ENCODE measurements at places on chromosomes 4 and X.

GRCh38 chr4:121913667-121914066 is 38.2 kb downstream of the TRPC3 start:
- DNase-seq, result no peak

GRCh38 chr4:24226023-24226422 is 336.2 kb upstream of the PPARGC1A start:
- no peak for DNase-seq

- DNase-seq, result no peak
These were observed 208.6 kb upstream of the SFRP2 start for GRCh38 chr4:153997516-153997915.

DNA sequence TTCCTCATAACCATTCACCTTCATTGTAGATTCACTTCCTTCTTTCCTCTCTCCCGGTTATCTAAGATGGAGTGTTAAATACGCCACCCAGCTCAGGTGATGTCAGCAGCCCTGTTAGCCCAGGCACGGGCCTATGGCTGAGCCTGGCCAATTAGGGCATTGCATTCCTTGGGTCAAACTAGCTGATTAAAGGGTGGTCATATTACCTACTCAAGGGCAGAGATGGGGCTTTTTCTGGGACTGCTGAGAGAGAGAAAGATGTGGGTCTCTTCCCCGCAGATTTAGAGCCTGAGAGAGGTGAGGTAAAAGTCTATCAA is 39.9 kb upstream of the AFAP1 start:
- DNase-seq, result no peak

DNA sequence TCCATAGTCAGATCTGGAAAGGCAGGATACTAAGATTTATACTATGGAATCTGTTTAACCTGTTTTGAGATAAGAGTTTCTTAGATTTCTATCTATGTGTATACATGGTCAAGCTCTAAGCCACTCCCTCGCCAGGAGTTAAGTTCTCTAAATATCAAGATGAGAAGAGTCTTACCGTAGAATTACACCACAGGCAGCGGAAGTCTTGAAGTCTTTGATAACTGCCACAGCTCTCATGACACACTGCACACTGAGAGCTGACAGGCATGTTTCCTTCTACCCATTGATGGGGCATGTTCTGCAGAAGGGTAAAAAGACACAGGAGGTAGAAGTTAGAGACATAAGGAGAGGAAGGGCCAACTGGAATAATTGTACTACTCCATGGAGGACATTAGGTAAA is 67.7 kb downstream of the DGKK start:
- DNase-seq, result no peak

DNA sequence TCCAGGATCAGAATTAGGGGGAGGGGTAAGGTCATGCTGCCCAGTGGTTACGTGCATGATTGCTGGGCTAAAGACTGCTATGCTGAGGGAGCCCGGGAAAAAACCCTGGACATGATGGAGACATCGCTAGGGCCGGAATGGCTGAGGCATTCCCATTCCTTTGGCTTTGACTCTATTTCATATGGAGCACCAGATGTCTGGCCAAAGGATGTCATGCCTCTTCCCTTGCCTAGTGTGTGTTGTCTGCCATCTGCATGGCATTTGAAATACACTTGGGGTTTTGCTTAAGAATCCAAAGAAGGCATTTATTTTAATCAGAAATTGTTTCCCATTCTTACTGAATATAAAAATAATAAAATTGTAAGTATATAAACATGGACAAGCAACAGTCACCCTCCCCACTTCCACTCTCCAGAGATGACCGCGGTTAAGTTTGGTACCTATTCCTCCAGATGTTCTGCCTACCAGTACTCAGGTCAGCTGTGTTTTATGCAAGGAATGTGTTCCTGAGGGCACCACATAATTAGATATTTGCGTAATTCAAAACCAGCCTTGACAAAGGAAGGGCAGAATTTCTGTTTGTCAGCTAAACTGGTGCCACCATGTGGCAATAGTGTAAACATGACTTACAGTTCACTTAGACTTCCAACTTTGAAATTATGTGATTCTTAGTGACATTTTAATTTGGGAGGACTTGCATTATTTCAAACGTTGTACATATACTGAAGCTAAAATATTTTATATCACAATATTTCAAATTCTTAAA is 105.9 kb downstream of the CT47B1 start:
- DNase-seq, result no peak

DNA sequence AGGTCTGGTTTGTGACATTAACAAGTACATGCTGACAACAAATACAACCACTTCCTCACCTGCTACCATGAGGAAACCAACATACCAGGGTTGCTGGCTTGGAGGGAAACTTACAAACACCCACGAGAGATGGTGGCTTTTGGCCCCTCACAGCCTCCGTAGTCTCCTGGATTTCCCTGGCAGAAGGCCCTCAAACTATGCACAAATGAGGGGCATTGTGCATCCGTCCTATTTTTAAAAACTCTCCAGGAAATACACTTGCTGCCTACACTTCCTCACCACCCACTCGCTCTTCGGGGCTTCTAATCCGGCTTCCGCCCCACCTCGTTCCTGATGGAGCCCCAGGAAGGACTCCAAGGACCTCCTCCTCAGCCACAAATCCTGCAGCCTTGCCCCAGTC is 355.0 kb upstream of the GATB start:
- no peak for DNase-seq

DNA sequence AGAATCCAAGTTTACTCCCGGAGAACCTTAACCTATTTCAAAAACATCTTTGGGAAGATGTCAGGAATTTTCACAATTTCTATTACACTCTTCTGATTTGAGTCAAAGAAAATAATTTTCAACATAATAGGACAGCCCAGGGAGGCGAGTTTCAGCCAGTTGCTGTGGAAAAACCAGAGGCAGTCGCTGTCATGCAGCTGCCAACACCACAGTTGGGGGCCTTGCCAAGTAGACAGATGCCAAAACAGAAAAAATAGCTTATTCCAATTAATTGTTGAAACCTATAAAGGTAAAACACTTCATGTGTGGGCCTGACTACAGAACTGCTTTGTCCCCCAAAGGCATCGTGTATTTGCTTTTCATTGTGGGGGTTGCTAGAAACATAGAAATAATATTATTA is 225.8 kb downstream of the DMD start:
- DNase-seq, result peak; percentile 1

- no peak for DNase-seq
These were observed 36.1 kb downstream of the GRXCR1 start for GRCh38 chr4:42928582-42928981.

DNA sequence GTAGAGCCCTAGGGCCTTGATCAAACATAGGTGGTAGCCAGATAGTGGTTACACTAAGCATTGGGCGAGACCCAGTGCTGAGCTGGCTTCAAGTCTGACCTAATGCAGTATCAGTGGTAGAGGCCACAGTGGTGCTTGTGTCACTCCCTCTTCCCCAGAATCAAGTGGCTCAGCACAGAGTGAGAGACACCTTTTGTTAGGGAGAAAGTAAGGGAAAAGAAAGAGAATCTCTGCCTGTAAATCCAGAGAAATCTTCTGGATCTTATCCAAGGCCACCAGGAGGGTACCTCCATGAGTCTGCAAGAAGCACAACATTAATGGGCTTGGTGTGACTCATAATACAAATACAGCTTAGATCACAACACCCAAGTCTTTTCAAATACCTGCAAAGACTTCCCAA is 117.7 kb upstream of the SLC6A14 start:
- no peak for DNase-seq

All from hippocampal formation (tissue), 2 donors.